HCT116 (cell line): ENCODE measurements at places on chromosomes 6 and 20. TPM values are rescaled to one million over a fixed set of nuclear protein-coding genes. Genes with fewer than 3 reads are reported as not detected.

DNA sequence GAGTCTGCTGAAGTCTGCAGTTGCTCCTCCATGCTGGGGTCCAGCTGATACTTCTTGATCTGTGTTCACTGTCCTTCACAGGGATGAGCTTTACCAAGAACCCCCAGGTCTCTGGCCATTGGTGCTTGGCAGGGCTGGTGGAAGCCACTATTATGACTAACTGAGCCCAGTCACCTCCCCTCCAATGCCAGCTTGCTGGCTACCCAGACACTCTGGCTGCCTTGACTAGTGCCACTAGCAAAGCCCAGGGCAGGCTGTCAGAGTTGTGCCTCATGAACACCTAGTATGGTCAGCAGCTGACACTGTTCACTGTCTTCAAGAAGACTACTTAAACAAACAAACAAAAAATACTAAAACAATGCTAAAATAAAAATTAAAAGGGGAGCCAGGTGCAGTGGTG lies 8.8 kb downstream of the ASIP start:
- peaks cover 4% of the 10 kb centered on the region; the same call in 1 of the 2 replicates for H3K4me1 ChIP-seq
- H3K4me3 ChIP-seq = no peak overlapping the region
- H3K36me3 ChIP-seq = no peaks in the 10 kb centered on the region
- DNase-seq = no peak

- H3K27ac ChIP-seq = no peak overlapping the region
- H3K27me3 ChIP-seq = no peaks in the 10 kb centered on the region
- no peak overlapping the region for H3K4me3 ChIP-seq
Measured at GRCh38 chr6:114879693-114880092, 536.9 kb upstream of the HS3ST5 start.

RHAG gene
- total RNA-seq = 0.57 TPM

DNA sequence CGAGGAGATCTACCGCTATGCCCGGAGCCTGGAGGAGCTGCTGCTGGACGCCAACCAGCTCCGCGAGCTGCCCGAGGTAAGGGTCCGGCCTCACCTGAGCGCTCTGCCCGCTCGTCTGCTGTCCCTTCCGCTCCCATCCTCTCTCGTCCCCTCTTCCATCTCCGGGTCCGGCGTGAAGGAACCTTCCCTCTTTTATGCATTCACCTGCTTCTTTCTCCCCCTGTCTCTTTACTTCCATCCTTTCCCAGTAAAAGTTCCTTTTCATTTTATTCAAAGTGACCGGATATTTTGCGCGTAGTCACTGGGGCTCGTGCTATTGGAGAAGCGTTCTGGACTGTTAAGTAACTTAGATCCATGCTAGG lies 516 bp downstream of the LRRC1 start:
- peak overlapping the region; percentile 92 for H3K27ac ChIP-seq
- H3K4me1 ChIP-seq = peaks cover 24% of the 10 kb centered on the region
- no peaks in the 10 kb centered on the region for H3K27me3 ChIP-seq
- no peak for DNase-seq
- peak overlapping the region; percentile 75 for H3K4me3 ChIP-seq

DNA sequence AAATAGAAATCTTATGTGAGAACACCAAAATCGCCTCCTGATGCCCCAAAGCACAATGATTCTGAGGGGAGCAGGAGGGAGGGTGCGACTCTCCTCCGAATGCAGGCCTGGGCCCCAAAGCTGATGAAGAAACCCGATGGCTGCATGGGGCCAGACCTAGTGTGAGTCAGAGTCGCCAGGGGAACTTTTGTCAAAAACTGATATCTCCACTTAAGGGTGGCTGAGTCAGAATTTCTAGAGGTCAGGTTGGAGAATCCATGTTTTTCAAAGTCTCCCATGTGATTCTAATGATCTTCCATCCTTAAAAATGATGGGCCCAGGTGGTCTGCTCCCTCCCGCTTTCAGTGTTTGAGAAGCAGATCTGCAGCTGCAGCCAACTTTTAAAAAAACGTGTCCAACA lies 172.8 kb downstream of the BACH2 start:
- no peaks in the 10 kb centered on the region for H3K27me3 ChIP-seq
- no peak overlapping the region for H3K4me3 ChIP-seq
- H3K4me1 ChIP-seq = no peaks in the 10 kb centered on the region
- no peaks in the 10 kb centered on the region for H3K36me3 ChIP-seq

SLC22A16 gene
- not detected for total RNA-seq

DNA sequence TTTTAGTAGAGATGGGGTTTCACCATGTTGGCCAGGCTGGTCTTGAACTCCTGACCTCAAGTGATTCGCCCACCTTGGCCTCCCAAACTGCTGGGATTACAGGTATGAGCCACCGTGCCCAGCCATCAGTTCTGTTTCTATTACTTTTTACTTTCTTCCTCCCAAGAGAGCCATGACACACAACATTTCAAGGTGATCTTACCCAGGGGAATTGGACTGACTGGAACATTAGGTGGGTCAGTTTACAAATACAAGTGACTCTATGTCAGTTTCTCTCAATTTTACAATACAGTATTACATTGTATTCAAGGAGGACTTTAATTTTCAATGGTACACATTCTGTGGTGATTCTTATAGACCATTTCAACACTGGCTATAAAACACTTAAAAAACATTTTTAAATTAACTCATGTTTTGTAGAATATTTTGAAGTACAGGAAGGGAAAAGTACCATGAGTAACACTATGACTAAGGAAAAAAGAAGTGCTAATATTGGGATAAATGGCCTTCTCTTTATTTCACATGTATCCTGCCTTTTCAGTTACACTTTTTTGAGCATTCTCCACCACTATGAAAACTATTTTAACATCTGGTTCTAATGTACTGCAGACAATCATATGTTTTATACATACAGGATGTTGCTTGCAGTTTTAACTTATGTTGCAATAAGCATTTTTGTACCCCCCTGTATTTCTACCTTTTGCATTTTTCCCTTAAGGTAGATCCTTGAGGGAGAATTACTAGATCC lies 8.4 kb downstream of the TPBG start:
- H3K36me3 ChIP-seq = no peaks in the 10 kb centered on the region
- no peaks in the 10 kb centered on the region for H3K27me3 ChIP-seq
- DNase-seq = no peak
- no peak overlapping the region for H3K4me3 ChIP-seq
- no peaks in the 10 kb centered on the region for H3K4me1 ChIP-seq

DNA sequence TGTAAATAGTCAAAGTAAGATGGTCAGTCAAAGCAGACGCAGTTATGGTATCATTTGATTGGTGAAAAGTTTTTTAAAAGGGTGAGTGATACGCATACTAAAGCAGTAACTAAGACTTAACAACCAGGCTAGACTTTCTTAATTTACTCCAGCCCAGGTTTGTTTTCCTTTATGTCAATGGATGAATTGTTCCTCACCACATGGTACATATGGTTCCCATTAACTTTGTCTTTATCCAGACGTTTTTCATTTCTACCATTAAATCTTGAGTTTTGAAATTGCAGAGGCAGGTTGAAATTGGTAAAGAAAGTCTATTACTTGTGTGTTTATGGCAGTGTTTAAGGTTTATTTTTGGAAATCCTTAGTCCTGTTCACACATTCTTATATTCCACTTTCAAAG lies 98.5 kb upstream of the SCGN start:
- no peaks in the 10 kb centered on the region for H3K4me1 ChIP-seq
- no peaks in the 10 kb centered on the region for H3K36me3 ChIP-seq
- H3K27ac ChIP-seq = no peak overlapping the region
- DNase-seq = no peak
- no peak overlapping the region for H3K4me3 ChIP-seq

GRCh38 chr6:137944793-137945498 lies 77.9 kb downstream of the TNFAIP3 start:
- H3K36me3 ChIP-seq = no peaks in the 10 kb centered on the region
- H3K4me3 ChIP-seq = no peak overlapping the region
- no peaks in the 10 kb centered on the region for H3K27me3 ChIP-seq
- no peak overlapping the region for H3K27ac ChIP-seq
- no peaks in the 10 kb centered on the region for H3K4me1 ChIP-seq

DNA sequence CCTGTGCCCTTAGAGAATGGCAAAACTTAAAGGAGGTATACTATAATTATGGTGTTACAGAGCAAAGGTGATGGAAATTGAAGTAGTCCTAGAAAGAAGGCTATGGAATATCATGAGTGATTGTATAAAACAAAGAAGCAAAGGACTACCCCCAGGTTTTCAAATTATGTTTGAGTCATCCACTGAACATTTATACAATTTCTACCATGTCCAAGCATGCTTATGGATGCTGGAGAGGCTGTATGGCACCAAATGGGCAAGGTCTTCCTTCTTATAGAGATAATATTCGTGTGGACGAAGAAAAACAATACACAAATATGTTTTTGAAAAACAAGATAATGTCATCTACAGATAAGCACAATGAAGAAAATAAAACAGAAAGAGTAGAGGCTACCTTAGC lies 177.5 kb downstream of the KHDC1L start:
- H3K27me3 ChIP-seq = peaks cover 68% of the 10 kb centered on the region
- no peaks in the 10 kb centered on the region for H3K36me3 ChIP-seq
- no peak for DNase-seq
- H3K4me3 ChIP-seq = no peak overlapping the region
- no peaks in the 10 kb centered on the region for H3K4me1 ChIP-seq

DNA sequence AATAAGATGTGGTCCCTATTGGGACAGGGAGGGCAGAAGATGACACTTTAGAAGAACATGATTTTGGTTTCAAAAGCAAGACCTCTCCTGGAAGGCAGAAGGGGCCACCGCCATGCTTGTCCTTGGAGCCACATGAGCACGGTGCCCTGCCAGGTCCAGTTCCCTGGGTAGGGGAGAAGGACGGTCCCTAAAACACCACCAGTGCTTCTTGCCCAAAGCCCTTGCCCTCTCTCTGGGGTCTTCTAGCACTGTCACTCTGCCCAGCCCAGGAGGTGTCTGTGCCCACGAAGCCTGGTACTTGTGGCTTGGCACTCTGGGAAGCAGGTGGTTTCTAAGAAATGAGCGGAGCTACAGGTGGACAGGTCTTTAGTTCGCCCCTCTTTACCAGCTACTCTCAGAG lies 46.0 kb downstream of the PLCG1 start:
- H3K27ac ChIP-seq = no peak overlapping the region
- H3K4me3 ChIP-seq = no peak overlapping the region
- H3K36me3 ChIP-seq = no peaks in the 10 kb centered on the region
- H3K27me3 ChIP-seq = no peaks in the 10 kb centered on the region
- 0 out of 2 replicates have a peak, but pooled peaks cover under 1% of the 10 kb centered on the region for H3K4me1 ChIP-seq
- no peak for DNase-seq

LATS1 gene
- 21.6 TPM for total RNA-seq

DNA sequence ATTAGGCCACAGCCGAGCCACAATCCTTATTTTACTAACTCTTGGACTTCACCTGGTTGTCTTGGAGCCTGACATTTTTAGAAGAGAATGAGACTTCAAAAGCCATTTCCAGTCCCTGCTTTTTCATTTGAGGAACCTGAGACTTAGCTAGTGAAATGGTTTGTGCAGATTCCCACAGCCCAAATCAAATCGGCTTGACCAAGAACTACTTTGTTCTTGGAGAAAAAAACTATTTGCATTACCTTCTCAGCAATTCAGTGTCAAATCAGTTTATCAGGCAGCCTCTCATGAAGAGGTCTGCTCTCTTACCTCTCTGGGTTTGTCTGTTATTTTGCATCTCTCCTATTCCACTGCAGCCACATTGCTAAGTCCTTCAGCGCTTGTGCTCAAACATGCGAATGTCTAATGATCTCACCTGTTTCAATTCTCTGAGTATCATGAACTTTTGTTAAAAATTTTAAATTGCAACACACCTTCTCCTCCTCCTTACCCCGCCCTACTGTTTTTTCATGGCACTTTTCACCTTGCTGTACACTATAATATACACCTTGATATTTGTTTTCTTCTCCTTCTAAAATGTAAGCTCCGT lies 573 bp upstream of the IFNGR1 start:
- H3K27ac ChIP-seq = no peak overlapping the region; the same call in 1 of the 2 replicates
- no peaks in the 10 kb centered on the region for H3K36me3 ChIP-seq
- DNase-seq = no peak
- H3K4me1 ChIP-seq = peaks cover 23% of the 10 kb centered on the region
